Smooth muscle cell of bladder (primary cell): ENCODE measurements at places on chromosomes 13 and 19. TPM values are rescaled to one million over a fixed set of nuclear protein-coding genes. Genes with fewer than 3 reads are reported as not detected.

IFNL1 gene
- total RNA-seq = not detected in 2 replicates

ZNF486 gene
- 3.6 and 3.7 TPM in 2 replicates for total RNA-seq

SHC2 gene
- total RNA-seq = 1.1 and 1.3 TPM in 2 replicates

SYDE1 gene
- total RNA-seq = 12.2 and 19.0 TPM in 2 replicates
